ENCODE measurements at places on chromosomes 2 and 18.

DNA sequence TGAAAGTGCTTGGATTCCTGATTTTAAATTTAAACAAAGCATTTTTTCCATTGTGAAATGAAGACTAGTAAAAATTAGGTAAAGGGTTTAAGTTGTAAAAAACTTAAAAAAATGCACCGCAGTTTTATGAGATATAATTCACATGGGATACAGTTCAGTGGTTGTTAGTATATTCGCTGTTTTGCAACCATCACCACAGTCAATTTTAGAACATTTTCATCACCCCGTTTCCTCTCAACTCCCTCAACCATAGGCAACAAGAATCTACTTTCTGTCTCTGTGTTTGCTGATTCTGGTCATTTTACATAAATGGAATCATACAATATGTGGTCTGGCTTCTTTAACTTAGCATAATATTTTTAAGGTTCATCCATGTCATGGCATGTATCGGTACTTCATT, 4.0 kb downstream of the DGKD start:
- DNase-seq: no peak

DNA sequence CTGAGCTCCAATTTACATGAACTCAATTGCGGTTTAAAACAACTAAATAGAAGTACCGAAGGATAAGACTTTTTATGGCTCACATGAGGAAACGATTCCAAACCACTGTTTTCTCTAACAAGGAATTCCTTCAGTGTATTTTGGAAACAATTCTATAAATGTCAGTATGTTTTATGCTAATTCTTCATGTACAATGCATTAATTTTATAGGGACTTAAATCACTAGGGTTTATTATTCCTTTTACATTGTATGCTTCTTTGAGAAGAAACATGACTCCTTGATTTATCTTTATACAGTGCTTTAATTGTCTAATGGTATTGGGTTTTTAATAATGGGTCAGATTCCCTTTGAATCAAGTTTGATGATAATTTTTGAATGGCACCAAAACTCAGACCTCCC, 566.8 kb downstream of the EPHA4 start:
- no peak for DNase-seq

GRCh38 chr2:212465456-212465855, 73.1 kb downstream of the ERBB4 start:
- DNase-seq: no peak

DNA sequence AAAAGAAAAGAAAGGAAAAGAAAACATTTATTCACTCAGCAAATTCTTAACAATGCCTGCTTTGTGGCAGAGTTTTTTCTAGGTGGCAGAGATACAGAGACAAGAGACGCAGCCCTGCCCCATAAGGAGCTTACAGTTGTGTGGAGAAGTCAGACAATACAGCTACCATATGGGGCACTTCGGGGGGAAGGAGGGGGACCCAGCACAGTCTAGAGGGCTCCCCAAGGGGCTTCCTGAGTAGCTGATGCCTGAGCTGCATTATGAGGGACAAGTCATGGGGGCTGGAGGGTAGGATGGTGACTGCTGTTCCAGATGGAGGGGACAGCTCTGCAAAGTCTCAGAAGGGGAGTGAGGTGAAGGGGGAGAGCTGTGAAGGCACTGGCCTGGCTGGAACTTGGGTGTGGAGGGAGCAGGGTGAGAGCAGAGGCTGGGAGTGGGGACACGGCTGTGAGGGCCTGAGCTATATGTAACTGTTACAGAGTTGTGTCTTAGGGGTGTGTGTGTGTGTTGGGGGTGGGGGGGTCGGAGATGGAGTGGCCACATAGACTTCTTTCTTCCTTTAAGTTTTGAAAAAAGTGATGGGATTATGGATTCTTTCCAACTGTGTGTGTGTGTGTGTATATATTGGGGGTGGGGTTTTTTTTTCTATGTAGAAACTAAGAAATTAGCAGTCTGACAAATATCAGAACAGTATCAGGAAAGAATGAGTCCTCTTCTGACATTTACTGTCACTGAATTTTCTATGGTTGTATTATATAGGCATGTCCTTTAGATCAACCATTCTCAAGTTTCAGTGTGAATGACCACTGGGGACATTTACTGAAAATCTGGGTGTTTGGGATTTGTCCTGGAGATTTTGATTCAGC, 66.0 kb upstream of the HAAO start:
- DNase-seq: no peak

DNA sequence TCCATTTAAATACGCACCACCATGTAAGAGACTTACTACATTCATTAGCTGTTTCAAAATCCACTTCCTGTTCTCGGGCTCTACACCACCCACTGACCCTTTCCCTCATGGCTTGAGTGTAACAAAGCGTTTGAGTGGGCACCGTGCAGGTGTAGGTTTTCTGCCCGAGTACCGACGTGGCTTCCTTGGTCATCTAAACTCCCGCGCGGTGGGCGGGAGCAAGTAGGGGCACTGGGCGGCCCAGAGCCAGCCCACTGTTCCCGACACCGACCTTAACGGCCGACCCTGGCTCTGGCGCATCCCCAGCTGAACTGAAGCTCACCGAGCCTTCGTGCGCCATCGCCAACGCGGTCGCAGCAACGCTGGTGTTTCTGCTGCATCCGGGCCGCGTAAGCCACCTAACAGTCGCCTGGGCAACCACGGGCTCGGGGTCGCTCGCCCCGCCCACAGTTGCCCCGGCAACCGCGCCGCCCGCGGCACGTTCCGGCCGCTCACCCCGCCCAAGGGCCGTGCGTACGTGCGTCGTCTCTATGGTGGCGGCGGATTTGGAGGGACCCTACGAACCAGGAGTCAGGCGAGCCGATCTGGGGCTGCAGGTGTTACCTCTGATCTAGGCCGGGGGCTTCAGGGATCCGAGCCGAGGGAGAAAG, at the start of the genes C2orf81 and WDR54:
Gene C2orf81 (minus strand): TSS at position 399 of the 650 bp plus-strand sequence. CDS start 59 bp downstream, at position 340.
Gene WDR54 (plus strand): TSS at position 510 of the 650 bp plus-strand sequence. CDS start 424 bp downstream, outside the sequence.
- peak; percentile 81 for DNase-seq

Measured in iris pigment epithelial cell (primary cell).